ENCODE measurements at places on chromosomes 16 and 17.

DNA sequence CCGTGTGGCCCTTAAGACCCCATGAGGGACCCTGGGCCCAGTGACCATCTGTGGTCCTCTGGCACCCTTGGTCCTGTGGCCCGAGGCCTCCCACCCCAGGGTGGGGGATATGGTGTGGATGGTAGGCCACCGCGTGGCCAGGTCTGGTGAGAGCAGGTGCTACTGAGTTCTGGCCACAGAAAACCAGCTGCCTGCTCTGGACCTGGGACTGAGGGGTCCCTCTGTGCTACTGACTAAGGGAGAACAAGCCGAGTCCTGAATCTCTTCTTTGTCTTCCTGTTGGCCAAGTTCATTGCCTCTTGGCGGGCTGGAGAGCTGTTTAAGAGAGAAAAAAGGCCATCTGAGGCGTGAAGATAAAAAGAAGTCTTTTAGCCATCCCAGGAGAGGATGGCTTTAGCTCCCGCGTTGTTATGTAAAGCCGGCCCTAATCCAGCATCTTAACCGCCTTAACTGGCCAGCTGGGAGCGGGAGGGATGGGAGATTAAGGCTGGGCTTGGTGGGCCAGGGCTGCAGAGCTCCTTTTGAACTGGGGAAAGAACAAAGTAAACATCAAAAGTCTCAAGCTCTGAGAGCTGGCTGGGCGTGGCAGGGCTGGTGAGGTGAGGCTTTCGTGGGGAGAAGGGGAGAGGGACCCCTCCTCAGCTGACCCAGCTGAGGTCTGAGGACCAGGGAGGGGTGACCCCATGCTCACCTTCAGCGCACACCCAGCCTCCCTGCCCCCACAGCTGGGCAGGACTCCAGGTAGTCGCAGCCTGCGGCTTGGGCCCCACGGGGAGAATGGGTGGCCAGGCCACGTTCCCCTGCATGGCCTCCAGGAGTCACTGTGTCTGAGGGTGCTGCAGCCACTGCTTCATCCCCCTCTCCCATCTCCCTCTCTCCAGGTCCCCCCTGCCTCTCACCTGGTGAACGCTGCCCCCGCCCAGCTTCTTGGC lies 62.4 kb downstream of the NKD1 start:
- no peak for DNase-seq

GRCh38 chr16:86078121-86078600 lies 179.2 kb downstream of the IRF8 start:
- no peak for DNase-seq

DNA sequence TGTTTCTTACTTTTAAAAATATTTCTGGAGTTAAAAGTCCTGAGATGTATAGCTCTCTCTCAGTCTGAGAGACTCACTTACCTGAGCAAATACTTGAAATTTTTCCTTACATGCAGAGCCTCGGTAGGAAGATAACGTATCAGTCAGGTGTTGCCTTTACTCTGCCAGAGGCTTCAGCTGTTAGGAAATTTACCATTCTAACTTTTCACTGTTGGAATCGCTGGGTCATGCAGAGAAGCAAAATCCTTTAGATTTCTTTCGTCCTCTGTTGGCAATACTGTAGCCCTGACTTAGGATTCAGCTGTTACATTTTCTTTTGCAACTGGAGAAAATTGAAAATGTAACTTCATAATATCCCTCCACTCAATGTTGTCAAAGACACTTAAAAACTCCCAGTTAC lies 20.0 kb upstream of the KCNJ16 start:
- DNase-seq, result no peak

DNA sequence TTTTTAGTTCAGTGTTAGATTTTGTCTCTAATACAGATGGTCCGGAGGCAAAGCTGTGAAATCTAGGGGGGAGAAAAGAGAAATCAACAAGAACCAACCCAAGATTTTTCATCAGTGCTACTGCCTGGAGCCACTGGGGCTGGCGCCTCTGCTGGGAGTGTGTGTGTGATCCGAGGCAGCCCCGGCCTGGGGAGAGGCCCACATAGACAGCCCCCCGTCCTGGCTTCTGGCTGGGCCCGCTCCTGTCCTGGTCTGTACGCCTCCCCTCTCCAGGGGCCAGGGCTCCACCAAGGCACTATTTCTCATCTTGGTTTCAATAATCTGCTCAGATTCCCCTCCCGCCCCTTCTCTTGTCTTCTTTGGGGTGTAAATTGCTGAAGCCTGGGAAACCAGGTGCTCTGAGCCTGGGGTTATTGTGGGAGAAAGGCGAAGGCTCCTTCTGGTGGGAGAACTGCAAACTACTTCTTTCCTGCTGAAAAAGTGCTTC lies 7.8 kb downstream of the BAHCC1 start:
- DNase-seq, result no peak

DNA sequence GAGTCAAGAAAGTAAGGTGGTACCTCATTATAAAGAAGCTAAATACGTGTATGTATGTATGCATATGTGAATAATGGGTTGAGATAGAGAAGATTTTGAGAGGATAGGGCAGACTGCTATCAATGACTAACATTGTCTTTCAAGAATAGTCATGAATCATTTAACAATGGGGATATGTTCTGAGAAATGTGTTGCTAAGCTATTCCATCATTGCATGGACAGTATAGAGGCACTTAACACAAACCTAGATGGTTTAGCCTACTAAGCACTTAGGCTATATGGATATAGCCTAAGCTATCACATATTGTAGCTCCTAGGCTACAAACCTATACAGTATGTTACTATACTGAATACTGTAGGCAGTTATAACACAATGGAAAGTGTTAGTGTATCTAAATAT lies 45.2 kb downstream of the TBC1D26 start:
- DNase-seq, result no peak

GRCh38 chr16:14249291-14250032 lies 178.3 kb downstream of the MRTFB start:
- peak; percentile 20 for DNase-seq

DNA sequence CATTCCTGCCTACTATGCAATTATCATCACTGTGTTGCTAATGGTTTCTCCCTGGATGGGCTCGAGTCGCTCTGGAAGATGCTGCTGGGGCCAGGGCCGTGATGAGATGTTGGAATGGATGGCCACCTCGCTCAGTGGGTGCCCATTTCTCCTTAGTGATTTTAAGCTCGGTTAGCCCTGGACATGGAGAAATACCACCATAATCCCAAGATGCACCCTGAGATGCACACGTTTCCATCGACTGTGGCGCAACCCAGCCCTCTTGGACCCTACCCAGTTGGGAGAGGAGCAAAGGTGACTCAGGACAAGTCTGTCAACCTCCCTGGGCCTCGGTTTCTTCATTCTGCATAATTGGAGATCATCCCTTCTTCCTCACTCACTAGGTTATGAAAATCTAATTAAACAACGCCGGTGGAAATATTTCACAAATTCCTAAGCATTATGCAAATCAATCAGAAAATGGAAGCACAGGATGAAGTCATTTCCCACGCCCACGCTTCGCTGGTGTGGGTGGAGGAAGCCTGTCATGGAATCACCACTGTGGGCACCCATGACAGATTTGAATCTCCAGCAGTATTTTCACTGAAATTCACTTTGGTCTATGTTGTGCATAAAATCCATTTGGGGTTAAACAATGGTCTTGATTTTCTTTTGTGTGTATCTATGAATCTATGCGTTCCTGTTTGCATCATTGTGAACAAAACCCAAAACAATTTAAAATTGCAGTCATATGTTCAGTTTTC lies 195.2 kb downstream of the AXIN2 start:
- no peak for DNase-seq

- DNase-seq, result no peak
Measured at GRCh38 chr16:79170555-79171246, 429.8 kb downstream of the MAF start.

GRCh38 chr17:73592079-73592415 lies 52.2 kb downstream of the SDK2 start:
- no peak for DNase-seq

DNA sequence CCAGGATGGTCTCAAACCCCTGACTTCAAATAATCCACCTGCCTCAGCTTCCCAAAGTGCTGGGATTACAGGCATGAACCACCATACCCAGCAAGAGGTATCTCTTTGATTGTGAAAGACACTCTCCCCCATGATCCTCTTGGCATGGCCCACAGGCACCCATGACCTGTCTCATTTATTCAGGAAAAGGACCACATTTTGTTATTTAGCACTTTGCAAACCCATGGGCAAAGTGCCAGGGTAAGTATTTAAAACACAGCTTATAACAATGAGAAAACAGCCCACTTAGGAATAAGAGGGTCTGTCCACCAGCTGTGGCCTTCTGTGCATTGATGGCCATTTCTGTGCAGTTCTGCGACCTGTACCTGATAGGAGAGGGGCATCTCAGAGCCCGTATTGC lies 12.8 kb upstream of the AKTIP start:
- no peak for DNase-seq

DNA sequence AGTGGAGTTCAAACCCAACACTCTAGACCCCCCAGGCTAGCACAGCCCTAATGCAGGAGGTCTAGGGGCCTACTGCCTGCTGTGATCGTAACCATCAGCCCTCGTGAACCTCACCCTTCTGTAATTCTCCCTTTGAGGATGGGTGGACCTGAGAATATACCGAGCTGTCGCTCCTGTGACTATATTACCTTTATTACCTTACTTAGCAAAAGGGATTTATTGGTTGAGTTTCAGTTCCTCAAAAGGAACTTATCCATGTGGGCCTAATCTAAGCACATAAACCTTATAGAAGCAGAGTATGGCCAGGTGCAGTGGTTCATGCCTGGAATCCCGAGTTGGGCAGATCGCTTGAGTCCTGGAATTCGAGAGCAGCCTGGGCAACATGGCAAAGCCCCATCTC lies 19.2 kb upstream of the EMP2 start:
- DNase-seq, result no peak

DNA sequence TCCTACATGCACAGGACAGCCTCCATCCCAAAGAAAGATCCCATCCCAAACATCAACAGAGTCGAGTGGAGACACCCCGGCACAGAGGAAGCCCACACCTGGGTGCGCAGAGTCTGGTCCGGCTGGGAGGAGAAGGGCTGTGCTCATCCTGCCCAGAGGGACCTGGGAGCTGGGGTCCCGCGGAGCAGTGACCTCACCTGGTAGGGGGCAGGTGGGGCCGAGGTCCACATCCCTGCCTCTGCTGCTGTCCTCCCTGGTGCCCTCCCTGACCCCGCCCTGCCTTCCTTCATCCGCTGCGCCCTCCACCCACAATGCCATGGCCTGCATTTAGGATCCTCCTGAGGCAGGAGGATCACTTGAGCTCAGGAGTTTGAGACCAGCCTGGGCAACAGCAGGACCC lies 2.9 kb downstream of the C16orf90 start:
- DNase-seq, result no peak

DNA sequence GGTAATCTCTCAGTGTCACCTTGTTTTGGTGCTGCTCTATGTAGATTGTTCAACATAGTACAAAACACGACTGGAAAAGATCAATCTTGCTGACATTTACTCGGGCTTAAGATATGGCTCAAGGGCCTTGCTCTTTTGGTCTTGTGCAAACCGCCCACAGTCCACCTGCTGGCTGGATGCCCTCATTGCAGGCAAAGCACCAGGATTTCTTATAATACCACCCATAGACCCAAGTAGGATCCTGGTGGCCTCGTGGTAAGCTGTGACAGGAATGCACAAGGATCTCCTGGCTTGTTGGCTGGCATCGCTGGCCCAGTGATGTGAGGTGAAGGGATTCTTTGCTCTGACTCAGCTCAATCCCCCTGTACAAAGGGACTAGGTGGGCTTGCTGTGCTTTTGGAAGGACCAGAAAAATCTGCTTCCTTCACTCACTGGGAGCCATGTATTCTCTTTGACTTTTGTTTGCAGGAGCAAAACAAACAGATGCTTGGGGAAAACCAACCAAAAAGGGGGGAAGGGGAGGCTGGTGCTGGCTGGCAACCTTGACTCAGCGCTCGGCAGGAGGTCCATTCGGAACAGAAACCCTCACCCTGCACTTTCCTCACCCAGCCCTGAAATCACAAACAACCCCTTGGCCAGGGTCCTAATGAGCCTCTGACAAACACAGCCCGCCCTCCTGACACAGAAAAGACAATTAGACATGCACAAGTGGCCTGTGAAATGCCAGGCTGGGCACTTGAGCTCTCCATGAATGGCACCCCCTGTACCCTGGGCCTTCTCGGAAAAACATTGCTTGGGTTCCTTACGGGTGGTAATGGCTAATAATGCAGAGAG lies 36.6 kb upstream of the MED9 start:
- DNase-seq, result peak; percentile 97

DNA sequence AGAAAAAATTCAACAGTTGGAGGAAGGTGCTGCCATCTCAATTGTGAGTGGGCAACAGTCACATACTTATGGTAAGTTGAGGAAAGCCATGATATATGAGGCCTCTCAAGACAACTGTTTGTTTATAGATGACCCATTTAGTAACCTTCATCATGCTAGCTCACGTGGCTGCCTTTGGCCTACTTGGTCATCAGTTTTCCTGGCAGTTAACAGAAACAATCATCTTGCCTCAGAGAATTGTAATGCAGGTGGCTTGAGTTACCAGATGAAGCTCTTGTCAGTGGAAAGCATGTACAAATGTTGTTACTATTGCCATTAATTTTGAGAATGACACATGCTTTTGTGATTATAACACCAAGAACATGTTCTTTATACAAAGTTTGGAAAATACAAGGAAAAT lies 14.7 kb downstream of the TPPP3 start:
- DNase-seq, result no peak

DNA sequence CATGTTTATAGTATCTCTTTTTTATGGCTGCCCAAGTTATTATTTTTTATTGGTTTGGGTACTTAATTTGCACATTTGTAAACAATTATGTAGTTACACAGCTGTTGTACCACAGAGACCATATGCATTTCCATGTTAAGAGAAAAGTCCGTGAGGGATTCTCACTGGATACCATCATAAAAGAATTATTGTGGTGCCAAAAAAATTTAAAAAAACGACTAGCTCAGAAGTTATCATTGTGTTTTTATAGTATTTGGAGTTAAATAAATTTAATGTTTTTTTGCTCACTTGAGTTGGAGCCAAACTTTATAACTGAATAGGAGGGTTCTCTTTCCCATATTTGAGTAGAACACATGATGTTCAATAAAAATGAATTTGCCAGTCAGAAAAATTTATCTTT lies 618.7 kb downstream of the WWOX start:
- no peak for DNase-seq

- DNase-seq, result no peak
Measured at GRCh38 chr16:57367116-57367752, 5.1 kb upstream of the CX3CL1 start.

DNA sequence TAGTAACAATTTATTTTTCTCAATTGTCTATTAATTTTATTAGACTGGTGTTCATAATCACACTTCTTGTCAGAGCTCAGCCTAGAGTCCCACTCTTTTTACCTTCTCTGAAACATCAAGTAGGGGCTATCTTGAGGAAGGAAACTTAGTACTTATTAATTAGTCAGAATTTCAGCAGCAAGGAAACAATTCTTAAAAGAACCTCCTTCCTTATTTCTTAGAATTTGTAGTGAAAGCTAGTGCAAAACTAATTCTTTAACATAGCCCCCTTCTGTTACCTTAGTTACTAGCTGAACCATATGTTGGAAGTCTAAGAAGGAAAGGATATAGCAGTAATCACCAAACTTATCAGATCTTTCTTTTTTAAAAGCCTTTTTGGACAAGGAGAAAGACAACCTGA lies 35.2 kb downstream of the MAP2K4 start:
- DNase-seq, result no peak

DNA sequence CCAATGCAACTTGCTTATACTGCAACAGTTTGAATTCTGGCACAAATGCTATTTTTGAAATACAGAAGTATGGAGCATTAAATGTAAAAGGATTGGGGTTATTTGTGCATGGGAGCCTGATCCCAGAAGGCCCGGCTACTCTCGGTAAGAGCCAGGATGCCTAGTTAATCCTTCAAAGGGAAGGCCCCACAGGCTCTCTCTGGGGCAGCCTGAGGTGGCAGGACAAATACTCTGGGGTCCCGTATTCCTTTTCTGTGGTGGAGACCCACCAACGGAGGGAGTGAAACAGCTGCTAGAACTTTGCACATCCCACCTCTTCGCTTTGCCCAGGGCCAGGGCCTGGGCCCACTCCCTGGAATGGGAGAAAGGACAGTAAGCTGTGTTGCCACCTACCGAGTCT lies 30.4 kb downstream of the ERN1 start:
- no peak for DNase-seq

Data from NCI-H1694 treated with DMSO at 0.1 percent for 48 hours (cell line).